ENCODE measurements at places on chromosomes 16 and 17. TPM values are rescaled to one million over a fixed set of nuclear protein-coding genes. Genes with fewer than 3 reads are reported as not detected.

The PLCG2 gene
- total RNA-seq: 812 TPM

The NOXO1 gene
- 0.74 TPM for total RNA-seq

The SLC4A1 gene
- 0.22 TPM for total RNA-seq

The CES5A gene
- not detected for total RNA-seq

The CRYBA1 gene
- not detected for total RNA-seq

The CHMP6 gene
- 46.2 TPM for total RNA-seq

The CLDN9 gene
- total RNA-seq: not detected

The OTOP2 gene
- total RNA-seq: not detected

The CNTNAP1 gene
- total RNA-seq: 4.7 TPM

The IRF8 gene
- 337 TPM for total RNA-seq

The PPP1R27 gene
- total RNA-seq: not detected

The ADCY7 gene
- 207 TPM for total RNA-seq

The HDAC5 gene
- 104 TPM for total RNA-seq

The SHISA9 gene
- 0.19 TPM for total RNA-seq

The HEATR3 gene
- 21.2 TPM for total RNA-seq
